SJSA1 (cell line): ENCODE measurements at places on chromosomes 6 and 20. TPM values are rescaled to one million over a fixed set of nuclear protein-coding genes. Genes with fewer than 3 reads are reported as not detected.

CRISP2 gene
- not detected in 2 replicates for total RNA-seq

DNA sequence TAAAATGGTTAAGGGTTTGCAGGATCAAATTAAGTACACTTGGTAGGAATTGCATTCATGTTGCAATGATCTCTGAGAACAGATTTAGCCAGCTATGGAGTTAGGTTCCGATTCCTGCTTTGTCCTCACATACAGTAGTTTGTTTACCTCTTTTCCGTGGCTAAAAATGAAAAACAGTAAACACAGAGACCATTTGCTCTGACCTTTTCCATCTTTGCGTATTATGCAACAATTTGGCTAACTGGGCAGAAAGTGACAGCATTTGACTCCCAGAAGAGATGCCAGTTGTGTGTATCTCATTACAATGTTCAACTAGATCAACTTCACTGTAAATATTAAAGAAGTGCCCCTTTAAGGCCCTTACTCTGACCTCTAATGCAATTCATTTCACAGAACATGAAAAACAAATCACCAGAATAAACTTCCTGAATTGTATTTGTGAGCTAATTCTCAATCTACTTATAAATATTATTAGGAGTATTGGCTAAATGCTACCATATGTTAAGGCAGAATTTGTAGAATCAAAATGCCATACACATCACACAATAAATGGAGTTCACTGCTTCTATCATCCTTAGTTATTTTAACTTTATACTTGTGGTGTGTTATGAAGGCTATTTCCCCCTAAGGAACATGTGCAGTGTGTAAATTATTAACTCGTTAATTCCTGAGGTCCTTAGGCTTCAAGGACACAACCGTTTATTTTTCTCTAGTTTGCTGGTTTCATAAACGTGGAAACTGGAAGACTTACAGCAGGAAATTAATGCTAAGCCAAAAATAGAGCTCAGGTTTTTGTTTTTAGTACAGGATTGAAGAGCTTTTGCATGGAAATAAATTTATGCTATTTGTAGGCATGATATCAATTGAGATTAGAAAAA, 380.7 kb upstream of the CITED2 start:
- no peak overlapping the region for H3K4me3 ChIP-seq
- H3K27me3 ChIP-seq, result no peaks in the 10 kb centered on the region
- DNase-seq, result no peak
- H3K27ac ChIP-seq, result peak overlapping the region; percentile 4; the same call in 1 of the 2 replicates

- no peak for DNase-seq
- H3K4me3 ChIP-seq, result no peak overlapping the region
Observed at GRCh38 chr6:128139519-128139918, 238.7 kb upstream of the THEMIS start.

DNA sequence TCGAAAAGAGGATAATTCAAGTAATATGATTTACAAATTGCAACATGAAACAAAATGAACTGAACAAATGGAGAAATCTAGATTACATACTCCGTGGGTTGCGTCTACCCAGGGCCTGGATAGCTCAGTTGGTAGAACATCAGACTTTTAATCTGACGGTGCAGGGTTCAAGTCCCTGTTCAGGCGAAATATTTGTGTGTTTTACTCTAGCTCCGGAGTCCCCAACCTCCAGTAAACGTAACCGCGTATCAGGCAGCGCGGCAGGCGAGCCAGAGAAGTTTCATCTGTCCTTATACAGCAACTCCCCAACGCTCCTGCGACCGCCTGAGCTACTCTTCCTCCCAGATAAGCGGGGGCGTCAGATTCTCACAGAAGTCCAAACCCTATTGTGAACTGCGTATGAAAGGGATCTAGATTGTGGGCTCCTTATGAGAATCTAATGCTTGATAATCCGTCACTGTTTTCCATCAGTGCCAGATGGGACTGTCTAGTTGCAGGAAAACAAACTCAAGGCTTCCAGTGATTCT, 176.1 kb downstream of the TRIM27 start:
- no peaks in the 10 kb centered on the region for H3K36me3 ChIP-seq
- DNase-seq, result no peak
- no peak overlapping the region for H3K4me3 ChIP-seq
- no peaks in the 10 kb centered on the region for H3K4me1 ChIP-seq
- H3K27ac ChIP-seq, result no peak overlapping the region

- no peak overlapping the region for H3K4me3 ChIP-seq
- no peak for DNase-seq
- peaks cover 30% of the 10 kb centered on the region for H3K27me3 ChIP-seq
- peaks cover 7% of the 10 kb centered on the region for H3K4me1 ChIP-seq
- no peaks in the 10 kb centered on the region for H3K36me3 ChIP-seq
Observed at GRCh38 chr20:56621730-56622129, 7.4 kb upstream of the TFAP2C start.

DNA sequence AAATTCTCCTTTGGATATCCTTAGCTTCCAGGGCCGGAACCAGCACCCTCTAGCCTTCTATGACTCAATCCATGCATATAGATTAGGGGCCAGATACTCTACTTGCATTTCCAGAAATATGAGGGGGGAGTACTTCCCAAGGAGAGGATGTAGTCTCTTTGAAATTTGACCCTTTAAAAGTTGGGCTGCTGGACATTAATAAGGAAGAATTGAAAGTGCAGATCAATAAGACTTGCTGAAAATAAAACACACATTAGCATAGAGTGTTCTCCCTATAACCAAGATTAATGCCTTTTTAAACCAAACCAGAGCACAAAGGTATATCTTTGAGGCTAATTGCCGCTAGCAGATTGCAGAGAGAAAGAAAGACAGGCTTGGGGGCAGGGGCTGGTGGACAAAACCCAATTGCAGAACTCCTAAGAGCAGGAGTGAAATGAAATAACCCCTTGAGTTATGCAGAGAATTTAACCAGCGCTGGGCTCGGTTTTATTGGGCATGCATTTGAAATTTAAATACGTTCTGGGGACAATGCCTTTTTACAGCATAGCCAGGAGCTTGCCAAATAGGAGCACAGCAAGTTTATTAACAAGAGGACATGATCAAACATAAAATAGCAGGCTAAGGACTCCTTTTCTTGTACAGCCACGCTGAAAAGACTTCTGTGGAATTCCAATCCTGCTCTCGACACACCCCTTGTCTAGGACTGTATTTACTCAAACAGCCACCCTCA, 108.2 kb upstream of the SALL4 start:
- no peak overlapping the region for H3K4me3 ChIP-seq
- DNase-seq, result peak; percentile 62
- no peaks in the 10 kb centered on the region for H3K36me3 ChIP-seq

CDK19 gene
- 6.8 and 13.7 TPM in 2 replicates for total RNA-seq

- no peaks in the 10 kb centered on the region for H3K4me1 ChIP-seq
- H3K27ac ChIP-seq, result no peak overlapping the region
- DNase-seq, result no peak
Observed at GRCh38 chr6:80363501-80364122, 257.1 kb downstream of the BCKDHB start.
